Femur (tissue), 1 donor: ENCODE measurements at places on chromosomes 11 and 22.

GRCh38 chr11:15579287-15580001, 464.7 kb downstream of the INSC start:
- DNase-seq, result peak; percentile 19

DNA sequence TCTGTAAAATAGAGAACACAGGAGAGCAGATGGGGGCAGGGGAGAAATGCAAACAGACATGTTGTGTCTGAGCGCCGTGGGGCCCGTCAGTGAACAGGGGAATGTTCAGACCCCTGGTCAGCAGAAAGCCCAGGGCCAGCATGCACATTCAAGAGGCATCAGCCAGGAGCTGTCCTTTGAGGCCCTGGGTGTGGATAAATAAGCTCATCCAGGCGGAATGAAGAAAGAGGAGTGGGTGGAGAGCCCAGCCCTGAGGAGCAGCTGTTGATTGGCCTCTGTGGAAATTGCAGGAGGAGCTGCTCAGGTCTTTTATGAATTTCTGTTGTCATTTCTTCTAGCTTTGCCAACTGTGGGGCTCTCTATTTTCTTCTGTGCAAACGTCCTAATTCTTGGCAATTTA, 49.7 kb upstream of the CECR2 start:
- no peak for DNase-seq

DNA sequence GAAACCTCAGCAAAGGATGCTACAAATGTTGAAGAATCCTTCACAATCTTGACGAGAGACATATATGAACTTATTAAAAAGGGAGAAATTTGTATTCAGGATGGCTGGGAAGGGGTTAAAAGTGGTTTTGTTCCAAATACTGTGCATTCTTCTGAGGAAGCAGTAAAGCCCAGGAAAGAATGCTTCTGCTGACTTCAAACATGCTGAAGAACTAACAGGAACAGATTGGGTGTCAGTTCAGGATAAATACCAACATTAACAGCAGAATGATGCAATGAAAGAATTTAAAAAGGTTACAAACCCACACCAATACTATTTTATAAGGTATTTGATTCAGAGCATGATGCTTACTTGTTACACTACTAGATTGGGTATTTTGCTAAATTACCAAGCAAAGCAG, 33.9 kb downstream of the RAB39A start:
- no peak for DNase-seq

DNA sequence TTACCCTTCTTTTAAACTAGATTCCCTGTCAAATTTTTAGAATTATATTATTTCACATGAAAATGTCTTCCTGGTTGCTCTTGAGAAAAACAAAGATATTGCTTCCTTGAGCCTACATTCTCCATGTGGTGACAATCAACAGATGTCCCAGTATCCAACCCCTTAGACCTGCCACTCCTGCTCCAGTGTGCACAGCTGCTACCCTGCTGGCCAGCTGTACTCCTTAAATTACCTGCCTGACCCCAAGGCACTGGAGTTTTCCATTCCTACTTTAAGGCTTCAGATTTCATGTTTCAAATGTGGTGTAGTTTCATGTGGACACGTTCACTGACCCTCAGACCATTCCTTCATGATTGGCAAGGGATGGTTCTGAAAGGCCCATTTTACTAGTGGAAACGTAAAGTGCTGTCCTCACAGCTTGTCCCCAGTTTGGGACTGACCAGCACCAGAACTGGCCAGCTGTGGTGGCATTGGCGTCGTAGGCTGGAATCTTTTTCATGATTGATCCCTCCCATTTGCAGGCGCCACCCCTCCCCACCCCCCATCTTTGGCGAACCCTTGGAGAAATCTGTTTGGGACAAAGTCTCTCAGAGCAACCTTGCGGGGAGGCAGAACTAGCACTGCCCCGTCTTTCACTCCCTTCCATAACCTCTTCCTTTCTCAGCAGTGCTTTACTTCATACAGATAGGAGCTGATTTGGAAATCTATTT, 123.5 kb downstream of the DBX1 start:
- no peak for DNase-seq

GRCh38 chr11:133531971-133532651, at the start of gene OPCML:
OPCML (minus strand) TSS chr11:133532501.
- DNase-seq, result no peak

DNA sequence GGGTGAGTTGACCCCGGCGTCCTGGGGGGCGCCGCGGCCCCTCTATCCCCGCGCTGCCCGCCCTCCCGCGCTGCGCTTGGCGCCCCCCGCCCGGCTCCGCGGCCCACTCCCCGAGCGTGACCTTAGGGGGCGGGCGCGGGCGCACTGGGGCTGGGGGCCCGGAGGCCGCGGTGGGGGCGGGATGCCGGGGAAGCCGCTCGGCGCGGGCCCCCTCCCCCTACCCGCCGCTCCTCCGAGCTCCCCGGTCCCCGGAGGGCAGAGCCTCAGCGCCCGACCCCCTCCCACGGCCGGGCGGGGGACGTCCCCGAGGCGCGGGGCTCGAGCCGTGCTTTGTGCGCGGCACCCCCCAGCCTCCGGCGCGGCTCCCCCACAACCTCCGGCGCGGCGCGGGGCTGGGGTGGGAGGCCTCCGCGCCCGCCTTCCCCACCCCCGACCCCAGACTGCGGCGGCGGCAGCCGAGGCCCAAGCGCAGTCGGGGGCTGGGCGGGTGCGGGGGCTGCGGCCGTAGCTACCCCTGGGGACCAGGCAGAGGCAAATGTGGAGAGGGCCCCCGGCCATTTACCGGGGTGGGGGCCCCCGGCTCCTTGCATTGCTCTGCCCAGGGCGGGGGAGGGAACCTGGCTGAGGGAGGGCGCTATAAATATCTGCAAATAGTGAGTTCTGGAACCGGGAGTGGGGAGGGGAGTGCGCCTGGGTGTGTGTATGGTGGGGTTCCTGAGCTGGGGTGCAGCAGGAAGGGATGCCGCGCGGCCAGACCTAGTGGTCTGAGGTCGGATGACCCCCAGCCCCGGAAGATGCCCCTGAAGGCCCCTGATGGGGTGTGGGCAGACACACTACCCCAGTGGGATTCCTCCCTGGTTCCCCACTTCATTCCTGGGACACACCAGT, 988 bp downstream of the MGAT3 start:
- no peak for DNase-seq

- no peak for DNase-seq
These were observed 331.4 kb upstream of the RAG2 start for GRCh38 chr11:36929401-36929800.

DNA sequence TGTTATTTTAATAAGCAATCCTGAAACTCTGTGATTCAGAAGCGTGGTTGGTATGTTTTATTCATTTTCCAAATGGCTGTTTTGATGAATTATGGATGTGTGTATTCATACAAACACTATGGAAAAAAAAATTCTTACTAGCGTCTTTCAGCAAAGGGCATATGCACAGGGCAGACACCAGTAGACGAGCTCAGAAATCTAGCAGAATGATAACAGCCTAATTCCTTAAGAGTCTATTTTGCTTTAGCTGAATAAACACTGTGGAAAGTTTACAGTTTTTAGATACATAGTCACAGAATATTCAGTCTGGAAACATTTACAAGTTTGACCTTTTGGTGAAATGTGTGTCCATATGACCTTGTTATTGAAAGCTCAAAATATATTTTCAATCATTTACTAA, 418.8 kb upstream of the LUZP2 start:
- no peak for DNase-seq
